ENCODE measurements at places on chromosomes 1 and 21. TPM values are rescaled to one million over a fixed set of nuclear protein-coding genes. Genes with fewer than 3 reads are reported as not detected.

CYP4X1 gene
- total RNA-seq, result not detected

KDM5B gene
- total RNA-seq, result 36.0 TPM

TSSK3 gene
- 0.71 TPM for total RNA-seq

FAM110D gene
- not detected for total RNA-seq

RIPPLY3 gene
- total RNA-seq, result not detected

RER1 gene
- 170 TPM for total RNA-seq

REN gene
- not detected for total RNA-seq

SPOCD1 gene
- total RNA-seq, result not detected

- no peak for DNase-seq
Observed at GRCh38 chr1:247096958-247097357, 7.2 kb downstream of the ZNF669 start.

DNA sequence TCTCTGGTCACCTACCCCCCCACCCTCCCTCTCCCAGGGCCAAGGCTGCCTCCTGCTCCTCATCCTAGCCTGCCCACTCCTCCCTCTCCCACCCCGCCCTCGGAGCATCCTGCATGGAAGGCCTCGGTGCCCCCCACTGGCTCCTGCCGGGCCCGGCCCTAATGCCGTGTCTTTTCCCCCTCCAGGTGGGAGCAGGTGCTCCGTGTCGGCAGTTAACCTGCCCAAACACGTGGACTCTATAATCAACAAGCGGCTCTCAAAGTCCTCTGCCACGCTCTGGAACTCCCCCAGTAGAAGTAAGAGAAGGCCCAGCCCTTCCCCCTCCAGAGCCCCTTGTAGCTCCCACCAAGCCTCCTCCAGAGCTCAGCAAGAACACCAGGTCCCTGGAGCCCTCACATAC, 18.8 kb downstream of the MAP7D1 start:
- no peak for DNase-seq

GRCh38 chr1:98452162-98452561, 209.4 kb upstream of the SNX7 start:
- no peak for DNase-seq

DNA sequence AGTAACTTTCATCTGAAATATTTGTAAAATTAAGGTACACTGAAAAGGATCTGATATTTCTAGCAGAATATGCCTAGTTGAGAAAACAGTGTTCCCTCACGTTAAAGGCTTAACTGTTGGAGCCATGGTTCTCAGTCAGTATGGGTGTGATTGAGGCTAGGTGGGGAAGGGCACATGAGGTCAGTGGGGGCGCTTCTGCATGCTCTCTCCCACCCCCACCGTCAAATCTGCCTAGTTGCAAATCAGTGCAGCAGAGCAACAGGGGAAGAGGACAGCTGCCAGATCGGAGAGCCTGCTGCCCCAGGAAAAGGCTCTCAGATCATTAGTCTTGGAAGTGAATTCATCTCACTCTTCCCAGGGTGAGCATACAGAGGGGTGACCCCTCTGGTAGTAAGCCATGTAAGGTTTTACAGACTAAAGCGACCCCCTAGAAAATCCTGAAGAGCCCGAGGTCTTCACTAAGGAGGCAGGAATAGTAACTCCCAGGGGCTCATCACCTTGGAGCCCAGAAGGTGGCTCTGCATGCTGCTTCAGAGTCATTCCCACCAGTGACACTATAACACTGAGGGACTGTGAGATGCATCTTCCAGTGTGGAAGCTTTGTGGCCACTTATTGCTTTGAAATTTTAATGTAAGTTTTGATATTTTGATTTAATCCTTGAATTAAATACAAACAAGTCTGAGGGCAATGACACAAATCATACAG, 83.1 kb upstream of the BARHL2 start:
- no peak for DNase-seq

DNA sequence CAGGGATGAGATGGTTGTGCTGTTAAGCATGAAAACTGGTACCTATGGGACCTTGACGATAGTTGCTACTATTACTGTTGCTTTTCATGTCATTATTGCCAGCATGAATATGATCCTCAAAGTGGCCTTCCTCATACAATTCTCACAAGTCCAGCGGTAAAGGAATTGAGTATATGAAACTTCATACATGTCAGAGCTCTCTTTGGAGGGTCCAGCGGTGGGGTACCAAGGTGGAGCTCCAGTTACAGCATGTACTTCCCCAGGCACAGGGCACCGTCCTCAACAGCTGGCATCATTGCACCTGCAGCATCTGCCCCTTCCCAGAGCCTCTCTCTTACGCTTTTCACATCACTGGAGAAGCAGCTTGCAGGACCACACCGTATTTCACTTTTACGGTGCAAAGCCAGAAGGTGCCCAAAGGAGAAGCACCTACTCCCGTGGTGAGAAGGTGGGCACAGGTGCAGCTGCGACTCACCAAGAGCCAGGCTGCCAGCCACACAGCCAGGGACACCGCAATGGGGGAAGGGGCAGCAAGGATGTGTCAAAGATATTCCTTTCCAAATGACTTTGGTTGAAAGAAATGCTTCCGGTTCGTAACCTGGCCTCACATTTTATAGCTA, 166.4 kb upstream of the IRF2BP2 start:
- DNase-seq, result no peak

DNA sequence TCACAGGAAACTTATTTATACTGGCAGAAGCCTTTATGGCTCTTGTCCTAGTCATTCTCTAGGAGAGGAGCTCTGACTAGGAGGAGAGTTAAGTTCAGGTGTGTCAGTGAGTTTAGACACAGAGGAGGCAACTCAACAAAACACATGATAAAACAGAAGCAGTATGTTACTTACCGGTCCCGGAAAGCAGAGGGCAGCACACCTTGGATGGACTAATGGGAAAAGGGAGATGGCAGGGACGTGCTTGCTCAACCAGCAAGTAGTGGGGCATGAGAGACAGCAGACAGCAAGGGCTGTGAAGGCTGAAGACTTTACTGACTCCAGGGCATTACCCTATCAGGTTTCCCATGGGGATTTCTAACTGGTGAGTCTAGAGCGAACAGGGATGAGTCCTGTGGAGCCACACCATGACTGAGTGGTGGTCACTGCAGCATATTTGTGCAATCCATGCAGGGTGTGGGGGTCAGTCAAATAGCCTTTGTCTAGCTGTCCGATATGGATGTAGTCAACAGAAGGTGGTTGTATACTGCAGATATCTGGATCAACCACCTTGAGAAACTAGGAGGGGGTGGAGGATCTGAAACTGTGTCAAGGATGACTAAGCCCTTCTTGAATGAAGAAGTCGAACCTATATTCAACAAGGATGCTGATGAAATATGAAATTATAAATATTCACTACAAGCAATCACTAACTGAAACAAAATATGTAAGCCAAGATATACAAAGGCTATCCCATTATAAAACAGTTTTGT, 596.3 kb upstream of the CHRM3 start:
- no peak for DNase-seq

GRCh38 chr1:229266274-229266673, 4.6 kb upstream of the RAB4A start:
- DNase-seq, result no peak

GRCh38 chr1:207251066-207251465, 70.4 kb upstream of the CD55 start:
- DNase-seq, result no peak

GRCh38 chr1:113307771-113308445, 82.4 kb upstream of the MAGI3 start:
- no peak for DNase-seq

- no peak for DNase-seq
Observed at GRCh38 chr1:202586018-202586821, 124.0 kb downstream of the SYT2 start.

DNA sequence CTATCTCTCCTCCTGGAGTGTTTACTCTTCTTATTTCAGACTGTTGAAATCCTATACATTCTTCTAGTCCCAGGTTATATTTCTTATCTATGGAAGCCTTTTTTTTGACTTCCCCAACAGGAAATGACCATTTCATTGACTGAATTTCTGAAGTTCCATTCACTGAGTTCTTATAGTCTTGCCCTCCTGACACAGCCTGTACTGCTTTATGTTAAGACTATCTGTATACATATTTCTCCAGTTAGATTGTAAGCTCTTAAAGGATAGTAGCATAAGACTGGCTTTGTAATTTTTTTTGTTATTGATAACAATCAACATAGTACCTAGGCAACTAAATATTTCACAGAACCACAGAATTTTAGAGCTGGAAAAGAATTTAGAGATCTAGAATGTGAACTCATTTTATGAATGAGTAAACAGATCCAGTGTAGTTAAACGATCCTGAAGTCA, 14.9 kb upstream of the MACF1 start:
- DNase-seq, result no peak

- DNase-seq, result no peak
Observed at GRCh38 chr1:231800108-231800507, 173.5 kb downstream of the DISC1 start.

GRCh38 chr1:32967888-32968568, 3.4 kb upstream of the RNF19B start:
- no peak for DNase-seq

DNA sequence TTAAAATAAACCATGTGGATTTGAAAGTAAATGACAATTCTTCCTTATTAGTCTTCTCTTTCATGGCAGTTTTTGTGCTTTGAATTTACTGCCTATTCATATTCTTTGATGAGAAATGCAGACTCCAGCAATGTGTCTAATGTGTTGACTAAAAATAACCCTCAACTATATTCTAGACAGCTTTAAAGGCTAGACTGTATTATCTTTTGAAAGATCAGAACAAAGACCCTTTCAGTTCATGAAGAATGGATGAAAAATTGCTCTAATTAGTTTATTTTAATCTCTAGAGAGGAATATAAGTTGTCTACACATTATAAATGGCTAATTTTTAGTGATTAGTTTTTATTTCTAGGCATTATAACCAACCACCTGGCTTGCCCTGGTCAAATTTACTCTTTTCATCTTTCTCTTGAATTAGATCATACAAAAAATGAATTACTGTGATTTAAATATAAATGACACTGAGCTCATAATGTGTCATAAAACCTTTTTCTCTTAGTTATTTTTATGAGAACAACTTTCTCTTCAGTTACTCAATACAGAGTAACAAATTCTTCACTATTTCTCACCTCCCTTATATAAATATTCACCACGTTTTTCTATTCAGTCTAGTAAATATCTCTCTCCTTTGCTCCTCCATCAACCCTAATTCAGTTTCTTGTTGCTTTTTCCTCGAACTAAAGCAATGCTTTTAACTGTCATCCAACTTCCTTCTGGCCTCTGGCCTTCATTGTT, 428.5 kb upstream of the TMPRSS15 start:
- no peak for DNase-seq

DNA sequence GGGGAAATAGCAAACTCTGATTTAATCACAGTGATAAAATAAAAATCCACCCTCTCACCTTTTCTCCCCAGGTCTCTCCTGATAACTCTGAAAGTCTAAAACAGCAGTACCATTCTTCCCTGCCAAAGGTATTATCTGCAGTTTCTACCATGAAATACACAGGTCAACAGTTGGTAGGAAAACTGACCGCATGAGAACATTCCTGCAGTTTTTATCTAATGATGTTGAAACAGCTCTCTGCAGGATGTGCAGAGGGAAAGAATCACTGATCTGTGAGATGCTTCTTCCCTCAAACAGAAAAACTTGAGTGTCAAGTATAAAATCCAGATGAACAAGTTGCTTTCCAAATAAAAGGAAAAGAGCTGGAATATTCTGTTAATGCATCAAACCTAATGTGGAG, 39.1 kb downstream of the KCNJ6 start:
- no peak for DNase-seq

GRCh38 chr1:36982709-36983108, 51.6 kb downstream of the GRIK3 start:
- DNase-seq, result no peak

DNA sequence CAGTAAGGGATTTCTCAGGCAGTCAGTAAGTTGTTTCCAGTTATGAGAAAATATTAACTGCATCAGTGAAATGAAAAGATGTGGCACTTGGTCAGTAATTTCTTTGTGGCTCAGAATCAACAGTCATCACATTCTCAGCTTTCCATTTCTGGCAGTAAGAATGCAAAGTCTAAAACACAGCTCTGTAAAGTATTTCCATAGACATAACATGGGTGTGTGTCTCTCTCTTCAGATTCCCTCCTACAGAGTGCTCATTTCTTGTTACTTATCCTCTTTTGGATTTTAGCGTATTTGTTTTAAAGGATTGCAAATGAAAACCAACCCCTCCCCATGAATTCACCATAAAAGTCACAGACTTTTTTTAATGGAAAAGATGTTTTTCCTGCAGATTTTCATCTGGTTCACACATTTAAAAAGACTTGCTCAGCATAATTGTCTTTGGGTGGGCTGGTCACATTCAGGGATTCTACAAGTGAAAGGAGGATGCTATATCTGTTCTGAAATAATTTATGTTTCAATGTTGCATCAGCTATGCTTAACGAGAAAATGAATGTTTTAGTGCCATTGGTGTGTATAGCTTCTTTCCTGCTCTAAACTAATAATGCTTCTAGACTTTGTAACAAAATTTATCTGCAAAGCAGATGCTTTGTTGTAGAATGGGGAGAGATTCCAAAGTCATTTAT, 34.6 kb upstream of the CD55 start:
- DNase-seq, result no peak

GRCh38 chr1:74423471-74423870, 88.9 kb downstream of the LRRC53 start:
- DNase-seq, result no peak

DNA sequence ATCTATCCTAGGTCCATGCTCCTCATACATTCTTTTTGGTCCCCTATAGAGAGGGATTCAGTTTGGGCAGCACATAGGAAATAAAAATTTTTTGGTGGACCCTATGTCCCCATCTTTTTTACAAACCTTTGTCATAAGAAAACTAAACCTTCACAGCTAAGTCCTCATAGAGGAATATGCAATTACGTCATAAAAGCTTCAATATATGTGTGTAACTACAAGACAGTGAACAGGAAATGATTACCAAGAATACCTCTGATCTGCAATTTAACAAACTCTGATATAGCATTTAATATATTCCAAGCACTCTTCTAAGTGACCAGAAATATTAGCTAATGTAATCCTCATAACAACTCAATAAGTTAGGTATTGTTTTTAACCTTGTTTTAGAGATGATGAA, 6.3 kb upstream of the DENND2C start:
- no peak for DNase-seq

- DNase-seq, result no peak
Observed at GRCh38 chr1:3370856-3371703, 83.4 kb upstream of the ARHGEF16 start.

DNA sequence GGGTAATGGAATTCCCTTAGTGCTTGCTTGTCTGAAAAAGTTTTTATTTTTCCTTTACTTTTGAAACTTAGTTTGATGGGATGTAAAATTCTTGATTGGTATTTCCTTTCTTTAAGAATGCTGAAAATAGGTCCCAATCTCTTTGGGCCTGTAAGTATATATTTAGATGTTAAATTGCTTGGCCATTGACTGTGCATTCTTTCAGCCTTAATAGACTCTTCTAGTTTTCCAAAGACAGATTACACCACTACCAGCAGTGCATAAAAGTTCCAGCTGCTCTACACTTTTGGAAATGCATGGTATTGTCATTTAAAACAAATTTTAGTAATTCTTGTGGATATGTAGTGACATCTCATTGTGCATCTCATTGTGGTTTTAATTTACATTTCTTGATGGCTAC, 464.8 kb upstream of the USP24 start:
- no peak for DNase-seq
